NCI-H2171 (cell line): ENCODE measurements at places on chromosomes 4 and X.

DNA sequence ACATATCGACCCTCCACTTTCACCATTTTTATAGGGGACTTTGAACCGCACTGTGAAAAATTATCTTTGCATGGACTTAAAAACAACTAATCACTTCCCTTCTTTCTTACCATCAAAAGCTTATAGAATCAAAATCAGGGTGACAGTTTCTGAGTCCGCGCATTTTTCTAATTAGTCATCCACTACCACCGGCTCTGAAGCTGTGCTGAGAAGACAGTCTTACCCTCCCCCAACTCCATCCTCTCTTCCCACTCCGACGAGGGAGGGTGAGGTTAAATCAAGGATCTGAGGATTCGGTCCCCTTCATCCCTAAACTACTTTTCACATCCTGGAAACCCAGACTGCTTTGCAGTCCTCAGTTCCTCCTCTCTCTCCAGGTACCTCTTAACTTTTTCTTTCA lies 4.2 kb downstream of the DCTD start:
- DNase-seq: no peak

- DNase-seq: no peak
These were observed 67.5 kb downstream of the C4orf33 start for GRCh38 chr4:129163427-129163826.

GRCh38 chrX:152537373-152537772 lies 86.3 kb upstream of the GABRA3 start:
- peak; percentile 11 for DNase-seq

DNA sequence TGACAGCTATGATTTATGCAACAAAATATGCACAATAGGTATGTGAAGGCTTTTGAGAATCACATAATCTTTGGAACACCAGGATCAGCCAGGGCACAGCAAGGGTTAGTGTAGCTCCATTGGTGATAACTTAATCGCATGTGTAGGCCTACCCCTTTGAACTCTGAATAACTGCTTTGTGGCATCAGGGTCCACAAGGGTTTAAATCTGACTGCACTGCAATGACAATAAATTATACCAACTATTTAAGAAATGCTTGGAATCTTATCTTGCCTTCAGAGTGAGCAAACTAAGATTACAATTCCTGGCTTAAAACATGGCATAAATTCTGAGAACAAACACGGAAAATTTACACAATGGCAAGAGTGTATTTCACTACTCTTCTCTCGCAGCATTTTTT lies 245.8 kb downstream of the FBXO8 start:
- DNase-seq: no peak

- no peak for DNase-seq
These were observed 172.0 kb downstream of the CFAP299 start for GRCh38 chr4:80507507-80507906.

- no peak for DNase-seq
These were observed 13.7 kb upstream of the SORBS2 start for GRCh38 chr4:185825737-185826136.

DNA sequence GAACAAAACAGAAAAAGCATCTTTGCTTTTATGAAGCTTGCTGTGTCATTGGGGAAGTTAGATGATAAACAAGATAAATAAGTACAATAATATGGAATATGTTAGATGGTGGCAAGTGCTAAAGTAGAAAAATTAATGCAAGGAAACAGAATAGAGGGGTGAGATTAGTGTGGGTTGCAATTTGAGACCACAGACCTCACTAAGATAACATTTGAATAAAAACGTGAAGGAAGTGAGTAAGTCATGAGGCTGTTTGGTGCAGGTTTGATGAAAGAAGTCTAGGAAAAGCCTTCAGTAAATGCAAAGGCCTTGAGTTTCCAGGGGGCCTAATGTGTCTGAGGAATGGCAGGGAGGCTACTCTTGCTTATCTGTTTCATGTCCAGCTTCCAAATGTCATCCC lies 102.5 kb downstream of the CFAP299 start:
- no peak for DNase-seq
